Naive thymus-derived CD4-positive, alpha-beta T cell (primary cell): ENCODE measurements at places on chromosomes 1 and 21. TPM values are rescaled to one million over a fixed set of nuclear protein-coding genes. Genes with fewer than 3 reads are reported as not detected.

DNA sequence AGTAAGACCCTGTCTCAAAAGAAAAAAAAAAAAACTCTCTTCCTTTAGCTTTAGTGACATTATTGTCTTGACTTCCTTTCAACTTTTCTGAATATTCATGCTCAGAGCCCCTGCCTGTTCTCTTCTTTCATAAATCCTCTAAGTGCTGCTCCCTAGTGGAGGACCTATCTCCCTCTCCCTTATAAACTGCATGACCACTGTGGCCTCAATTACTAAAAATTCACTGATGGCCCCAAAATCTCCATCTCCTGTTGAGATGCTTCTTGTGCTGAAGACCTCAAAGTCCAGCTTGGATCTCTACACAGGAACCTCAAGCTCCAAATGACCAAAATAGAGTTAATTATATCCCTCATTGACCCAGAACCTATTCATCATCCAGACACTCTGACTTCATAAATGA lies 7.8 kb downstream of the ITLN1 start:
- H3K27ac ChIP-seq = no peak overlapping the region
- H3K27me3 ChIP-seq = no peaks in the 10 kb centered on the region
- DNase-seq = peak; percentile 50
- H3K4me1 ChIP-seq = peaks cover 8% of the 10 kb centered on the region
- H3K4me3 ChIP-seq = no peak overlapping the region

- no peaks in the 10 kb centered on the region for H3K4me1 ChIP-seq
- H3K36me3 ChIP-seq = no peaks in the 10 kb centered on the region
- H3K27ac ChIP-seq = no peak overlapping the region
- no peak overlapping the region for H3K4me3 ChIP-seq
- DNase-seq = no peak
- no peaks in the 10 kb centered on the region for H3K27me3 ChIP-seq
Observed at GRCh38 chr21:17454315-17455027, 58.4 kb upstream of the CXADR start.

- H3K36me3 ChIP-seq = no peaks in the 10 kb centered on the region
- H3K27me3 ChIP-seq = no peaks in the 10 kb centered on the region
- no peaks in the 10 kb centered on the region for H3K4me1 ChIP-seq
- no peak for DNase-seq
Observed at GRCh38 chr21:42129300-42130266, 58.5 kb downstream of the UMODL1 start.

The KISS1 gene
- not detected for total RNA-seq

DNA sequence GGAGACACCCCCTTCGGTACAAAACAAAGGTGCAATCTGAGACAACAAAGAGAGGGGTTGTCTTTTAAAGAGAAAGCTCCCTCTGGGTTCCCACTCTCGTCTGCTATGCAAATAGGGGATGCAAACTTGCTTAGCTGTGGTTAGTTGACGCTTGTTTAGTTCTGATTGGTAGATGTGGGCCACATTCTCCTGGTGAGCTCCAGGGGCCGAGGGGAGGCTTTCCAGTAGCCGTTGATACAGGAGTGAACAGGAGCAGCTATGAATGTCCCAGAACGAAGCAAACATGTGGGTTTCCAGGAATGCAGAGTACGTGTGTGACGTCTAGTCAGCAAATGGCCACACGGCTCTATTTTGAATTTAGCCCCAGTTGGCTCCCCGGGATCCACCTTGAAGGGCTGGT lies 14.7 kb downstream of the TFF2 start:
- no peaks in the 10 kb centered on the region for H3K27me3 ChIP-seq
- no peak overlapping the region for H3K4me3 ChIP-seq
- peaks cover 7% of the 10 kb centered on the region for H3K4me1 ChIP-seq
- no peak overlapping the region for H3K27ac ChIP-seq

- H3K36me3 ChIP-seq = no peaks in the 10 kb centered on the region
- H3K27ac ChIP-seq = no peak overlapping the region
- peak; percentile 42 for DNase-seq
- H3K4me1 ChIP-seq = peaks cover 4% of the 10 kb centered on the region
- no peak overlapping the region for H3K4me3 ChIP-seq
Observed at GRCh38 chr1:8031176-8031785, 5.2 kb upstream of the ERRFI1 start.

GRCh38 chr1:8343464-8344001 lies 25.6 kb downstream of the SLC45A1 start:
- DNase-seq = no peak
- H3K4me3 ChIP-seq = no peak overlapping the region

DNA sequence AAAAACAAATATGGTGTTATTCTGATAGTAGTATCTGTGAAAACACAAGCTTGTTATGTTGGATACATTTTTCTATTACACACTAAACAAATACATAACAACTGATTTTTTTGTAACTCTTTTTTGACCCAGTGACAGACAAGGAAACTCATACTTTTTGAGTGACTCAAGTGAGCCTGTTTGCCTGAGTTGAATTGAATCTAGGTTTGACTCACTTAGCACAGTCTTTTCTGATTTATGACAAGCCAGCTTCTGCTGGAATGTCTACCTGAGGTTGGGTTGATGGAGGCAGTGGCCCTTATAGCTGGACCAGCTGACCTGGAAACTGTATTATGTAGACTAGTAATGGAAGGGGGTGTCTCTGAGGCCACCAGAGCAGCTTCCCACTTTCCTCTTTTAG lies 4.2 kb upstream of the CLCA4 start:
- no peak overlapping the region for H3K4me3 ChIP-seq
- peaks cover 5% of the 10 kb centered on the region for H3K27me3 ChIP-seq

DNA sequence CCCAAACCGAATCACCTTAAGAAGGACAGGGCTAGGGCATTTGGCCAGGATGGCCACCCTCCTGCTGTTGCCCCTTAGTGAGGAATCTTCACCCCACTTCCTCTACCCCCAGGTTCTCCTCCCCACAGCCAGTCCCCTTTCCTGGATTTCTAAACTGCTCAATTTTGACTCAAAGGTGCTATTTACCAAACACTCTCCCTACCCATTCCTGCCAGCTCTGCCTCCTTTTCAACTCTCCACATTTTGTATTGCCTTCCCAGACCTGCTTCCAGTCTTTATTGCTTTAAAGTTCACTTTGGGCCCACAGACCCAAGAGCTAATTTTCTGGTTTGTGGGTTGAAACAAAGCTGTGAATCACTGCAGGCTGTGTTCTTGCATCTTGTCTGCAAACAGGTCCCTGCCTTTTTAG lies 3.6 kb downstream of the BTG2 start:
- DNase-seq = no peak
- H3K27ac ChIP-seq = peak overlapping the region; percentile 100
- H3K4me3 ChIP-seq = peak overlapping the region; percentile 86
- H3K4me1 ChIP-seq = peaks cover 39% of the 10 kb centered on the region
- no peaks in the 10 kb centered on the region for H3K27me3 ChIP-seq
- peaks cover 21% of the 10 kb centered on the region for H3K36me3 ChIP-seq

DNA sequence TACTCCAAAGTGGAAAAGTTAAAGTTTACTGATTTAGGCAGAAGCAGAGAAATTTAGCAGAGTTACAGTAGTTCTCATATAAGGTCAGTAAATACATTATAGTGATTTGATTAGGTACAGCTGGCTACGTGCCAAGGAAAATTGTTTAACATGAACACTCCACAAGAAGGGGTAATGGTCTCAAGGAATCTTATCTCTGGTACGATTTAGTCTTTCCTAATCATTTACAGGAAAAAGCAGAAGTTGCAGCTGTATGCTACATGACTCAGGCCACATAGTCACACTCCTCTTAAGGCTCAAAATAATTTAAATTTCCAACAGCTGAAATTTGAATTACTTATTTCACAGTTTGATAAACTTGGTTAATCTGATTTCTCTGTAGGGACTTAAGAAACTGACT lies 36.9 kb upstream of the OR2B11 start:
- no peaks in the 10 kb centered on the region for H3K36me3 ChIP-seq
- H3K27ac ChIP-seq = no peak overlapping the region
- no peak overlapping the region for H3K4me3 ChIP-seq
- no peaks in the 10 kb centered on the region for H3K27me3 ChIP-seq

DNA sequence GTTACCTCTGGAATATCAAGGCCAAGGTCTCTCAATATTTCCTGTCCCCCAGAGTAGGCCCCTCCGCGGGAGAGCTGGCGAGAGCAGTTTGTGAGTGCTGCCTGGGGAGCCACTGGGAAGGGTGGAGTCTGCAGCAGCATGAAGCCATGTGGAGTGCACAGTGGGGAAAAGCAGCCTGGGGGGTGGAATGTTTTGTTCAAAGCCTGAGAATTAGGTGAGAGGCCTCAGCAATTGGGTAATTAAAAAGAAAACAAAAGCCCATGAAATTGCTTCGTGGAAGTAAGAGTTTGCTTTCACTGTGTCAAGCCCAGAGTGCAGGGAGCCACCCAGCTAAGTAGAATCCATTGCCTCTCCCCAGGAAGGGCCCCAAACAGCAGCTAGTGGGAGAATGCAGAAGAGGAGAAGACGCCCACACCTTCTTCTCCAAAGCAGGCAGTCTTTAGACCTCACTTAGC lies 30.2 kb upstream of the DISC1 start:
- DNase-seq = no peak
- H3K4me3 ChIP-seq = no peak overlapping the region
- H3K36me3 ChIP-seq = no peaks in the 10 kb centered on the region

The LMX1A gene
- total RNA-seq = not detected

- no peak overlapping the region for H3K4me3 ChIP-seq
- H3K4me1 ChIP-seq = no peaks in the 10 kb centered on the region
- H3K36me3 ChIP-seq = no peaks in the 10 kb centered on the region
- DNase-seq = no peak
Observed at GRCh38 chr1:82582347-82582746, 781.6 kb downstream of the ADGRL2 start.

The CFAP298 gene
- total RNA-seq = 34.5 TPM
